Stimulated activated CD8-positive, alpha-beta memory T cell treated with anti-CD3 and anti-CD28 coated beads, Interleukin-4, amount 100 ng/mL, for 4 hours (primary cell): ENCODE measurements at places on chromosomes 13 and 19.

GRCh38 chr13:48175185-48175584 is 57.8 kb upstream of the ITM2B start:
- no peak for DNase-seq

DNA sequence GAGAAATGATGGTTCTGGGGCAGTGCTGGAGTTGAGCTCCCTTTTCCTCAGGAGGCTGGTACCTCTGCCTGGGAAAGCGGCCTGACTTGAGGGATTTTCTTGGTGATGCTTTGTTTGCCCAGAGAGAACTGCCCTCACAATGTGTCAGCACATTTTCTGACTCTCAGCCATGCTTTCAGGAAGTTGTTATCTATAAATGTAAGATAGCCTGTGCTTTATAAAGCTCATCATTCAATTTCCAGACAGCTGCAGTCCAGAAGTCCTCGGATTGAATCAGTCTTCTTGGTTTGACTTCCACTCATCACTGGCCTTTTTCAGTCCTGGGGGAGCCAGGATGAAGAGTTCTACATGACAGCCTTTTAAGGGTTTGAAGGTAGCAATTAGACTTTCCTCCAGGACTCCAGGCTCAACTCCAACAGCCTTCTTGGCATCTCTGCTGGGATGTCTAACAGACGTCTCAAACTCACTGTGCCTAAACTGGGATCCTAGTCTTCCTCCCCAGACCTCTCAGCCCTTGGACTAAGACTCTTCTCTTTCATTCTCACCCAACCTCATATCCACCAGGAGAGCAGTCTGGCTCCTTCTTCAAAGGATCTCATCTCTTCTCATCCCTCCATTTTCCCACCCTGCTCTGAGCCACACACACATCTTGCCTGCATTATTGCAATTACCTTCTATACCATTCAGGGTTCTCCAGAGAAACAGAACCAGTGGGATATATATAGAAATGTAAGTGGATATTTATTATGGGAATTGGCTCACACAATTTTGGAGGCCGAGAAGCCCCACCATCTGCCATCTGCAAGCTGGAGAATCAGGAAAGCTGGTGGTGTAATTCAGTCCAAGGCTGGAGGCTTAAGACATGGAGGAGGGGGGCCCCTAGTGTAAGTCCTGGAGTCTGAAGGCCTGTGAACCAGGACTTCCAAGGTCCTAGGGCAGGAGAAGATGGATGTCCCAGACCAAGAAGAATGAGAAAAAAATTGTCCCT is 13.1 kb downstream of the ERICH6B start:
- no peak for DNase-seq

- DNase-seq = no peak
Observed at GRCh38 chr13:51643882-51644281, 59.6 kb downstream of the WDFY2 start.

GRCh38 chr13:40402931-40403431 is 263.5 kb downstream of the FOXO1 start:
- no peak for DNase-seq

GRCh38 chr19:47762151-47762550 is 16.4 kb upstream of the SELENOW start:
- no peak for DNase-seq
